Motor neuron (in vitro differentiated cells): ENCODE measurements at places on chromosomes 6 and 20.

DNA sequence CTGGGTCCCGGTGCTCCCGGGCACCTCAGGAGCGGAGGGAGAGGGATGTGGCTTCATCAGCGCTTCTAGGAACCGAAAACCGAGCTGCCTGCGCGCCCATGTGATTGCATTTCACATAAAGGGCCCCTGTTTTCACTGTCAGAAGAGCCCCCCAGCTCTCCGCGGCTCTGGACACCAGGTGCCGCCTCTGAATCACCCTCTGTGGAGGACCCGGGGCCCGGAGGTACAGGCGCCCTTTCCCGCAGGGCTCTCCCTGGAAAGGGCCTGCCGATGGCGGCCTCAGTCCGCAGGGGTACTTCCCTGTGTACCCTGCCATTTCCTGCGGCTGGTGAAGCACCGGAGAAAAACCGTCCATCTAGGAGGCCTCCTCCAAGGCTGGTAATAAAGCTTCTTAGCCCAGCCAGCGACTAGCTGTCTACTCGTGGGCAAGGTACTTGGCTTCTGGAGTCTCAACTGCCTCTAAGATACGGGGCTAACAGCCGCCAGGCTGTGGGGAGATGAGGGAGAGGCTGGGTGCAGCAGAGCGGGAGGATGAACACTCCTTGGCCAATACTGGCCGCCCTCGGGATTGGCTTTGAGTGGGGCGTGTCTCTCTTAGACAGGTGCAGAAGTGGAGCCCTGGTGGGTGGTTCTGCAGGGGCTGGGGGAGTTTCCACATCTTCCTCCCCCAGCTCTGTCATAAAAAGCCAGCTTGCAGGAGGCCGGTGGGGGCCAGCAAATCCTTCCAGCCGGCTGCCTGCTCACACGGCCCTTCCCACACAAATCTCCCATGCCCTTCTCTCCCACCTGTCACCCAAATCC, 1.6 kb downstream of the PPP1R16B start:
- peak; percentile 16 for ATAC-seq

DNA sequence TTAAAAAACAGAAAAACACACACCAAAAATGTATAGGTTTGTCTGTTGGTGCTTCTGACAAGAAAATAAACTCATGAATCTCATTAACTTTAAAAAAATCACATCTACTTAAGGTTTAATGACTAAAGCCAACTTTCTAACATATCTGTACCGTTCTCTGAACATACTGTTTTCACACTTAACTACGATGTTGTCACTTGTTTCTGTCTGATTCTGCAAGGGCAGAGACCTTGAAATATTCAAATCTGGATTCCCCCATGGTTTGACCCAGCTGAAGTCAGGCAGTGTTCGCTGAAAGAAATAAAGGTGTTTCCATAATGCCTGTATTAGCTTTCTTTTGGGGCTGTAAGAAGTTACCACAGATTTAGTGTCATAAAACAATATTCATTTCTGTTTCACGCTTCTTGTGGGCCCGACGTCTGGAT, 2.7 kb upstream of the ASXL1 start:
- no peak for ATAC-seq

GRCh38 chr20:52434041-52434425, 242.5 kb upstream of the ZFP64 start:
- no peak for ATAC-seq

DNA sequence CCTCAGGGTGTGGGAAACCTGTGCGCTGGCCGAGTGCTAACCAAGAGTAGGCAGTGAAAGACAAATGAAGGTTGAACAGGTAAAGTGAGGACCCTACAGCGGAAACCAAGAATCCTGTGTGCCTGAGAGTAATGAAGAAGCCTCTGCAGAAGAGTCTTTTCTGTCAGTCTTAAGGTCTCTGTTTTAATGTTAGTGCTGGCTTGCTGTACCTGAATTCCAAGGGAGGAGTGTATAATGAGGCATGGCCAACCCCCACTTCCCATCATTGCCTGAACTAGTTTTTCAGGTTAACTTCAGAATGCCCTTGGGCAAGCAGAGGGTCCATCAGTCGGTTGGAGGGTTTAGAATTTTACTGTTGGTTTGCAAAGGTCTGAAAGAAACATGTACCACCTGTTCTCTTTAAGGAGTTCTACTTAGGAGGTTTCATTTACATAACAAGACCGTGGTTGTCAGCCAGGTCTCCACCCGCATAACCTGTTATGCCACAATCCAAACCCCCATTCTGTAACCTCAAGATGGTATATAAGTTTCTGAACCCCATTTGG, 589 bp upstream of the PDCD2 start:
- ATAC-seq = no peak

- peak; percentile 100 for ATAC-seq
These were observed 76.4 kb downstream of the EYA2 start for GRCh38 chr20:46970937-46971630.

DNA sequence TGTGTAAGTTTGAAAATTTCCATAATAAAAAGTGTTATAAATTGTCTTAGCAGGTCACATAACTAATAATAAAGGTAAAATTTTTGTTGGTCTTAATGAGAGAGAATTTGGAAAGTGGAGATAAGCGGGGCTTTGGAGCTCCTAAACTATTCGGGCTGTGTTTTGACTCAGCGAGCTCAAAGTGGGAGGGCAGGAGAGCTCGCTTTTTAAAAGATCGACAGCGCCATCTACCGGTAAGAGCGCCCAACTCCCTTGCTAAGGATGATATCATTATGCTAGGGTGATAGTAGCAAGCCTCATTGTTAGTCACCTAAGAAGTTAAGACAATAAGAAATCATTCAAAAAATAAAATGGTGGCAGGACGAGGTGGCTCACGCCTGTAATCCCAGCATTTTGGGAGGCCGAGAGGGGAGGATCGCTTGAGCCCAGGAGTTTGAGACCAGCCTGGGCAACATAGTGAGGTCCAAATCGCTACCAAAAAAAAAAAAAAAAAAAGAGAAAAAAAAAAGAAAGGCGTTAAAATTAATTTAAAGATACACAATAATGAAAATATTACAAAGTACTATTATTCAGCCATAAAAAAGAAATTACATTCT, 24.8 kb downstream of the C6orf15 start:
- ATAC-seq = peak; percentile 93

GRCh38 chr6:2949121-2949520, 22.2 kb downstream of the SERPINB6 start:
- no peak for ATAC-seq

DNA sequence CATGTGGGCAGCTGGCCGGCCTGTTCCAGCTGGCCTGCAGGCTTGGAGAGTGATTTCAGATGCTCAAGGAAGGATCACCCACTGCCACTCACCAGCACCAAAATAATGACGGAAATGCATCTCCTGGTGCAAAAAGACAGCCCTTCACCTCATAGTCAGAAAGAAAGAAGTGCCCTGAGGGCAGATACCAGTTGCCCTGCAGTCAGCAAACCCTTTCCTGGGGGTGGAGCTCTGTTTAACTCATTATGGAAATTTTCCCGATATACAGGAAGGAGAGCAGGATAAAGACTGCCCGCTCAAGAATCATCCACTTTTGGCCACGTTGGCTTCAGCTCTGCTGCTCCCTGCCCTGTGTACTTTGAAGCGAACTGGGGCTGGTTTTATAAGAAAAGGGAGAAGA, 127.9 kb downstream of the GRM4 start:
- no peak for ATAC-seq
